WTC11 (cell line): ENCODE measurements at places on chromosomes 2 and 18. TPM values are rescaled to one million over a fixed set of nuclear protein-coding genes. Genes with fewer than 3 reads are reported as not detected.

GRCh38 chr2:127048969-127049897 is 57.7 kb downstream of the BIN1 start:
- H3K4me1 ChIP-seq = no peaks in the 10 kb centered on the region
- no peak overlapping the region for H3K27ac ChIP-seq
- peaks cover 3% of the 10 kb centered on the region for H3K27me3 ChIP-seq
- no peaks in the 10 kb centered on the region for H3K36me3 ChIP-seq
- no peak overlapping the region for H3K4me3 ChIP-seq

DNA sequence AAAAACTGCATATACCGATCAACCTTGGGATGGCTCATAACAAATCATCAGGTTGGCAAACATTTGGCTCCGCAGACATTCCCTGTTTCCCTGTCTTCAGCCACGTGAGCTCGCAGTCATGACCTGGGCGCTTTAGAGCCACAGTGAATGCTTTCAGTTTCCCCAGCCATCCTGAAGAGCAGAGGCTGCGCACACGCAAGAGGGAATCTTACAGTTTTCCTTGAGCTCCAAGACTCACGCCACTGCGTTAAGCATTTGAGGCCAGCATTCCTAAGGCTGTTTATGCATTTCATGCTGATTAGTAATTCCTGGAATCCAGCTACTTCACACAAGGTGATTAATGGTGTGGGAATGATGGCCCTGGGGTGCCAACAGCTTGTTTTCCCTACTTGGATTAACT is 95.1 kb downstream of the MTCL1 start:
- peaks cover 64% of the 10 kb centered on the region for H3K4me1 ChIP-seq
- no peaks in the 10 kb centered on the region for H3K27me3 ChIP-seq
- H3K27ac ChIP-seq = peak overlapping the region; percentile 97
- DNase-seq = no peak
- no peak overlapping the region; the same call in 1 of the 2 replicates for H3K4me3 ChIP-seq

DNA sequence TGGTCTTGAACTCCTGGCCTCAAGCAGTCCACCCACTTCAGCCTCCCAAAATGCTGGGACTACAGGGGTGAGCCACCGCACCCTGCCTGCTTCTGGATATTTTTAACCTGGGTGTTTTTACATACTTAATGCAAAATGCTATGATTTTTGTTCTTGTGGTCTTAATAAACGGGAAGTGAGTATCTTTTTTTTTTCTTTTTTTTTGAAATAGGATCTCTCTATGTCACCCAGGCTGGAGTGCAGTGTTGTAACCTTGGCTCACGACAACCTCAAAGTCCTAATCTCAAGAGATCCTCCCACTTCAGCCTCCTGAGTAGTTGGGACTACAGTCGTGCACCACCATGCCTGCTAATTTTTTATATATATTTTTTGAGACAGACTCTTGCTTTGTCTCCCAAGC is 19.2 kb upstream of the ASXL2 start:
- peaks cover 8% of the 10 kb centered on the region for H3K4me1 ChIP-seq
- no peak for DNase-seq
- H3K27me3 ChIP-seq = no peaks in the 10 kb centered on the region
- H3K36me3 ChIP-seq = no peaks in the 10 kb centered on the region

SP3 gene
- total RNA-seq = 72.8 to 88.5 TPM (median 77.1 TPM) in 3 replicates

DNA sequence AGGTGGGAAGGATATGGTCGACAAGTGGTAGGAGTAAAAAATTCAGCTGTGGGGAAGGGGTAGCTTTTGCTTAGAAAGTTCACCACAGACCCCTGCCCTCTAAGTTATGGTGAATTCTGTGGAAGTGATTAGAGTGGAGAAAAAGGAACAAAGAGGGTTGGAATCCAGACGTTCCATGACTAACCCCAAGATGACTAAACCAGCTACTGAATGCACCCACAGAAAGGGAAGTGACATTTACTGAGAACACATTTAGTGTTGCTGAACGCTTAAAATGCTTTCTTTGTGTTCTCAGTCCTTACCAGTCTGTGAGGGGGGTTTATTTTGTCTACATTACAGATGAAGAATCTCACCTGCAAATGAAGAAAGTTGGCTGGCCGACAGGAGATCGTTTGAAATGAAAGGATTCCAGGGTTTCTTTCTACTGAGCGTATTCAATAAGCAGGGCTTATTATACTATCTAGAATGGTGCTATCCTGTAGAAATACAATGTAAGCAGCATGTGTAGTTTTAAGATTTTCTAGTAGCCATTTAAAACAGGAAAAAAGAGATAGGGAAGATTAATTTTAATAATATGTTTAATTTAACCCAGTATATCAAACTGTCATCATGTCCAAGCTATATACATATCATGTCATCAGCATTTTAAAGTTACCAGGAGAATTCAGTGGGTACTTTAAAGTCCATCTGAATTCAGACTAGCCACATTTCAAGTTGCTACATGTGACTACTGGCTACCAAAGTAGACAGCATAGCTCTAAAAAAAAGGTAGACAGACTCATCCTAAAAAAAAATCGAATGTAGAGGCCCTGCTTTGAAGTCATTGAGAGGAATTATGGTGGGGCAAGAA is 60.1 kb downstream of the LIMS1 start:
- H3K27ac ChIP-seq = peak overlapping the region; percentile 59; the same call in 1 of the 2 replicates
- H3K4me1 ChIP-seq = peaks cover 35% of the 10 kb centered on the region
- H3K27me3 ChIP-seq = no peaks in the 10 kb centered on the region; the same call in 1 of the 2 replicates
- H3K36me3 ChIP-seq = no peaks in the 10 kb centered on the region
- no peak for DNase-seq
- no peak overlapping the region for H3K4me3 ChIP-seq

TTR gene
- total RNA-seq = 1.0 to 1.7 TPM (median 1.3 TPM) in 3 replicates

KYNU gene
- 0.18 to 0.85 TPM (median 0.21 TPM) in 3 replicates for total RNA-seq
